B cell (primary cell): ENCODE measurements at places on chromosomes 2 and 18.

DNA sequence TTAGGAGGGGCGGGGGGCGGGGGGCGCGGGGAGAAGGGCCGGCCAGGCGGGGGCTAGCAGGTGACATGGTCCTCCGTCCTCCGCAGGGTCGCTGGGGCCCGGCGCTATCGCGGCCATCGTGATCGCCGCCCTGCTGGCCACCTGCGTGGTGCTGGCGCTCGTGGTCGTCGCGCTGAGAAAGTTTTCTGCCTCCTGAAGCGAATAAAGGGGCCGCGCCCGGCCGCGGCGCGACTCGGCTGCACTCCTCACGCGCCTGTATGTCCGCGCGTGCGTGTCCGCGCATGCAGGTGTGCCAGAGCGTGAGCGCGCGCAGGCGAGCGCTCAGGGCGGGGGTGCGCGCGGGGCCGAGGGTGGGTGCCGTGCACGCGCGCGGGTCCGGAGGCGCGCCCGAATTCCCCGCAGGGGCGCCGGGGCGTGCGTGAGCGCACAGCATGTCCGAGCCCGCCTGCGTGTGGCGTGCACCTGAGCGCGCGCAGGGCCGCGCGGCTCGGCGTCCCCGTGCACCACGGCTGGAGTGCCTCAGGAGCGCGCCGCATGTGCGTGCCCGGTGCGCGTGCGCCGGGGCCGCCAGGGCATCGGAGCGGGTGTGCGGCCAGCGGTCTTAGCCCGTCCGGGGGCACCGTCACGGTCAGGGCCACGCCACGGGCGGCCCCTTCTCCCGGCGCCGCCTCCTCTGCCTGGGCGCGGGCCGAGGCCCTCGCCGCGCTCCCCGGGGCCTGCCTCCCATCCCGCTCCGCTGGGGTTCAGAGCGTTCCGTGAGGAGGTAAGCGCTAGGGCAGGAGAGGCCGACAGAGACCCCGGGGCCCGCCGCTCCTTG, 6.3 kb downstream of the SNORC start:
- peak; percentile 76 for DNase-seq

DNA sequence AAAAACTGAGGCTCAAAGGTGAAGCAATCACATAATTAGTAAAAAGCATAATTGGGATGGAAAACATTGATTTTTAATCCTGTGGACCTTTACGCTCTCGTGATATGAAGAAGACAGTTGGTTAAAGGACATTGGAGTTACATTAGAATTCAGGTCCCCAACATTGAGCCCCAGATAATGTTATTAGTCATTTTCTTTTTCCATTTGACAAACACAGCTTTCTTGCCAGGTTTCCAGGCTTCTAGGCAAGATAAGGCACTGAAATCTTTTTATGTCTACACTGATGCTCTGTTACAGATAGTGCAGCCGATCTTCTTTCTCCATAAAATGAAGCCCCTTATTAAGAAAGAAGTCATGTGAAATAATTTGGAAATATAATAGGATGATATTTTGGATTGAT, 38.5 kb downstream of the MYO3B start:
- DNase-seq = no peak

DNA sequence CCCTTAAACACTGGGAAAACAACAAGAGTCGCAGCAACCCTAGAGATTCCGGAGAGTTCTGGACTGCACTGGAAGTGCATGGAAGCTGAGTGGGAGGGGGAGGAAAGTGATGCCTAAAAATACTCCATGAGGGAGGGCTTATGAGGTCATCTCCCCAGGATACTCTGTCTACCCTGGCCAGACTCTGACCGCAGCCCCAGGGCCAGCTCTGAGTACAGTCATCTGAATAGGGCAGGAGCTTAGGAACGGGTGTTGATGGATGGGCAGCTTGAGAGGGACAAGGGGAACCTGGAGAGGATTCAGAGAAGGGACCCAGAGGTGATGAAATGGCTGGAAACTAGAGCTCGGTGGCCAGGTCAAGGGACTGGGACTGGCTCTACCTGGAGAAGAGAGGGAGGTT, 79.3 kb upstream of the IGFBP5 start:
- no peak for DNase-seq

DNA sequence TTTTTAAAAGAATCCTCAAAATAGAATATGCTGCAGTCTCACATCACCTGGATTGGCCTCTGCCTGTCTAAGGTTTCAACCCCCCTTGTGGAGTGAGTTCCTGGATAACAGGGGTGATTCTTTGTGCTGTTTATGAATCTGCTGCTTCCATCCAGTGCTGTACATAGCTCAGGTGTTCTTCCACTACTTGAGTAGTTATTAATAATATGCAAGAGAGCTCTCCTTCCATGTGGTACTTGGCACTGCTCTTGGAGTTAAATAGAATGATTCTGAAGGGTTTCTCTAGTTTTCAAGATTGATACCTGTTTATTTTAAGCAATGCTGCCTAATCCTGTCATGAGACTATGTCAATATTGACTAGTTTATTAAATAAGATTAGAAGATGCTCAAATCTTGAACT, 273.6 kb downstream of the RDH14 start:
- no peak for DNase-seq

DNA sequence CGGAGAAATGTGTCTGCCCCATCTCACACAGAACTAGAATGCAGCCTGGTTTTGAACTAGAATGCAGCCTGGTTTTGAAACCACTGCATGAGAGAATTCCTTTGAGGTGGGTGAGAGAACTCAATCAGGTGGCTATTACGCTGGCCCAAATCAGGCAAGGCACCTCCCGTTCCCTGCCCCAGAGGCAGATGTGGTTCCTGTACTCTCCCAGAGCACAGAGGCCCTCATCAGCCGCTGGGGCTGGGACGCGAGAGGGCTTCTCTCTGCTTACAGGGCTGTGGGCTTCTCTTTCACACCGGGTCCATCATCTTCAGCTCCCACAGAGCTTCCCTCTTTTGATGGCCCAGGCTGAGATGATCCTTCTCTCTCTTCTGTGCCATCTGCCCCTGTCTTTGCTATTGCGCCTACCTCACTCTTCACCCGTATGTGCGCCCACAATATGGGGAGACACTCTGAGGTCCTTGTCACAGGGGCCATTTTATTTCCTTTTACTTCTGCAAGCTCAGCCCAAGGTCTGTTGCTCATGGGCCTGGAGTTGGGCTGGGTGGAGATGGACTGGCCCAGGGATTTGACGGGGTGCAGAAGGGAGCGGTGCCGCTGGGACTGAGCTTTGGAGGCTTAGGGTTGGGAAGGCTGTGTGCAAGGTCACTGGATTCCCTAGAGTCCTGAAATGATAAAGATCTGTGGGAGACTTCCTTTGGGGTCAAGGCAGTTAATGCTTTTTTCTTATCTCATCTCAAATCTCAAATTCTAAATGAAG, 84.4 kb upstream of the HS6ST1 start:
- DNase-seq = no peak
